ENCODE measurements at places on chromosomes 1 and 21.

DNA sequence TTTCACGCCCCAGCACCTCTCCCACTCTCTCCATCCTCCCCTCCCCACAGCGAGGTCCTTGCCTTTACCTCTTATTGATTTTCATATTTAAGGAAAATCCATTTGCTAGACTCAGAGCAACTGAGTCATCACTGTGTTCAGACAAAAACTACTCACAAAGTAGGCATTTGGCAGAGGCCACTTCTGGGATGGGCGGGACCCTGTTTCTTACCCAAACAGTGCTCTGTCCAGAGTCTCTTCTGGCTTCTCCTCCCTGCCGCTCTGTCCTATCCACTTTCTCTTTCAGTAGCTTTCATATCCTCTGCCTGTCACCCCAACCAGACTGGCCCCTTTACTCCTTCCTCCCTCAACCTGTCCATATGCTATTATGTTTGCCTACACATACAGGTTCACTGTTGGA, 2.4 kb upstream of the NAV1 start:
- DNase-seq, result no peak

- DNase-seq, result no peak
Measured at GRCh38 chr1:24897263-24898151, 32.6 kb downstream of the RUNX3 start.

DNA sequence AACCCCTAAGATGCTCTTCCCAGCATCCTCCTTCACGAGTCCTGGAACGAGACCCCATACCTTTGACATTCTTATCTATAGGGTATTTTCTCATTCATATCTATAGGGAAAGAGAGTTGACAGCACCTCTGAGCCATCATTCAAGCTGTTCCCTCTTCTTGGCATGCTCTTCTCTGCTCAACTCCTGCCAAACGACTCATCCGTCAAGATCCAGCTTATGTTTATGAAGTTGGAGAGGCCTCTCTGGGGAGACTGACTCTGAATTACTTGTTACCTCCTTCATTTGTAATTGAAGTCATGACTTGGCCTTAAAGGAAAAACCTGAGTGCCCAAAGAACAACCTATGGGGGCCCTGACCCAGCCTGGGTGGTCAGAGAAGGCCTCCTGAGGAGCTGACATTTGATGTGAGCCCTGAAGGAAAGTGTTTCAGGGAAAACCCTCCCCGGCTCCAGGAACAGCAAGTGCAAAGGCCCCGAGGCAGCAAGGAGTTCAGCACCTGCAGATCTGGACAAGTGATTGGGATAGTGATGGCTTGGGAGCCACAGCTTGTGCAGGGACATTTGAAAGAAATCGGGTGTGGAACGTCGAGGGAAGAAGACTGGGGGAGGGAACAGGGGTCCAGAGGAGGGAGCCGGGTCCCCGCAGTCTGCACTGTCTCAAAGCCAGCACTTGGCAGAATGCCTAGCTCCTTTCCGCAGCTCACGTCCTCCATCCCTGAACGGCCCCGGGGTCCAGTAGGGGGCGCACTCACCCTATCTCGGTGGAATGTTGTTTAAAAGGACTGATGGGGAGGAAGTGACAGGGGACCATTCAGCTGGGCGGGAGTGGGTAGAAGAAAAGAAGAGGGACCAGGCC, 14.0 kb upstream of the CDA start:
- DNase-seq, result peak; percentile 66

- peak; percentile 92 for DNase-seq
Measured at GRCh38 chr21:42974832-42975820, 764 bp downstream of the PKNOX1 start.

DNA sequence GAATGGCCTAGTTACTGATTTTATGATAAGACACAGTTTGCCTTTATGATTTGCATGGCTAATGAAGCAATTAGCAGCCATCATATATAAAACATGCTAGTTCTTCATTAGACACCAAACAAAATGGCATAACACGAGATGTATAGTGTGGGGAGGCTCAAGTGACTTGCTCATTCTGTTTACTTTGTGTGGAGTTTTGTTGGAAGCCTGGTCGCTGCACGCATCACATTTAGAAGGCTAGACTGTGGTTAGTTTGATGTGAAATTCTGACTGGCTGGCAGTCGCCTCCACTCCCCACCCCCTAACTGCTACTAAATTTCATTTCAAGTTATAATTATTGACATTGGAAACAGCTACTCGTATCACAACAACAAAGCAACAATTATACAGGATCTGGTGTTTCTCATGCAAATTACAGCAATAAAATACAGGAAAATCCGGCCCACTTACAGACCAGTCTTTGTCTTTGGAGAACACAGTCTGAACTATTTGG, 356.1 kb downstream of the LMO4 start:
- peak; percentile 53 for DNase-seq

DNA sequence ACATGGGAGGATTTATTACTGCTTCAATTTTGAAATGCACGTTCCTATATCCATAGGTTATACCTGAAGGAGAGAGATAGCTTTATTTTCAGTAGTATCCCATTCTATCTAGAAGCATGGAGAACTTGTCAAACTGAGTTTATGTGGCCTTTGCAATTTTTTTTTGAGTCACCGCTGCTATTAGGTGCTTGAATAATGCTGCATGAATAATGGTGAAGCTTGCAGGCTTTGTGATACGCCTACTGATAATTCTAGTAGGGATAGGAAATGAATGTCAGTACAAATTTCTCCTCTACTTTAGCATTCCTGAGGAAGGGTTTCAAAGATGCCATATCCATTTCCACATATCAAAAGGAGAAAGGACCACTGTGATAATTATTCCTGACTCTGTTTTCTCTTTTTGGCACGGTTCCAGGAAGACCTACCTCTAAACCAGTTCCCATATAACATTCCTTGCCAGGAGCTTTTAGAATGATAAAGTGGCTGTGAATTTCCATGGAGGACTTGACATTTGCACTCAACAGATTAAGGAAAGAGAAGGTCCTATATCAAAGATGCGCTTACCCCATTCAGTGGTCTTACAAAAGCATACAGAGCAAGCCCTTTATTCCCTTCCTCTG, 83.5 kb downstream of the SPATA46 start:
- peak; percentile 24 for DNase-seq

GRCh38 chr1:96746440-96747420, 25.1 kb downstream of the PTBP2 start:
- no peak for DNase-seq

DNA sequence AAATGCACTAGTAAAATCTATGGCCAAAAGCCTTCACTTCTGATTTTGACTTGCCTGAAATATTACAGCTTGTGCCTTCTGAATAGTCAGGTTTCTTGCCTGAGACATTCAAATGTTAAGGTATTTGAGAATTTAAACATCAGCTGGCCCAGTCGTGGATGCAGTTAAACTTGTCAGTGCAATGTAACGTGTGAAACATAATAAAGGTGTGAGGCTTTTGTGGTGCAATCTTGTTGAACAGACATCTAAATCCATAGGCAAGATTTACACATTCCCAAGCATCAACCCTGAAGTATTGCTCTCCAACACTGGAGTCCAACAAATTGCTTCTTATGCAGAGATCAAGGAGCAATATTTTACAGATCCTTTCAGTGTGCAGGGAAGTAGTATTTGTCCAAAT, 4.4 kb downstream of the CCN1 start:
- no peak for DNase-seq

GRCh38 chr1:43582162-43582566, 51.5 kb downstream of the PTPRF start:
- peak; percentile 91 for DNase-seq

DNA sequence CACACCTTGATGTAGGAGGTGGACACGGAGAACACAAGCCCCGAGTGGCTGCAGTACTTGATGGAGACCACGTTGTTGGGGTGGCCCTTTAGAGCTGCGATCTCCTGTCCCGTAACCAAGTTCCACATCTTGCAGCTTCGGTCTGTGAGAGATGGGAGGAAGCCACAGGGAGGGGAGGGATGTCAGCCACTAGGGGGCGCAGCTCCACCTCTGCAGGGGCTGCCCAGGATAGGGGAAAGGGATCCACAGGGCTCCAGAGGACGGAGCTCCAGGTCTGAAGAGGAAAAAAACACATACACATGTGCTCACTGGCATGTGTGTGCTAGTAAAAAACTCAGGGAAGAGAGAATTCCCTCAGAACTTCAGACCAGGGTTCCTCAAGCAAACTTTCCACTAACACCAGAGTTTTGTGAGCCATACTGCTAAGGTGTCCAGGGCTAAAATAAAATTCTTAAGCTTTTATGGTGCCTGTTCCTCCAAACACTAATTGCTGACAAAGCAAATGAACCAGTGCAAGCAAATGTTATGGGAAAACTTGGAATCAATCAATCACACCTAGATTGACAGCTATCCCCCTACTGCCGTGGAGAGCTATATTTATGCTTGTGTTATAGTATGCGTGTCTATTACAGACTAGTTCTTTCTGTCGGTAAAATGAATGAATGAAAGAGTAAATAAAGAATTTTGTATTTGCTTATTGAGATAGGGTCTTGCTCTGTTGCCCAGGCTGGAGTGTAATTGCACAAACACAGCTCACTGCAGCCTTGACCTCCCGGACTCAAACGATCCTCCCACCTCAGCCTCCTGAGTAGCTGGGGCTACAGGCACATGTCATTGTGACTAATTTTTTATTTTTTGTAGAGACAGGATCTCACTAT, 43.7 kb downstream of the KIF21B start:
- DNase-seq, result peak; percentile 64

GRCh38 chr1:190908246-190908645, 430.6 kb upstream of the BRINP3 start:
- no peak for DNase-seq

DNA sequence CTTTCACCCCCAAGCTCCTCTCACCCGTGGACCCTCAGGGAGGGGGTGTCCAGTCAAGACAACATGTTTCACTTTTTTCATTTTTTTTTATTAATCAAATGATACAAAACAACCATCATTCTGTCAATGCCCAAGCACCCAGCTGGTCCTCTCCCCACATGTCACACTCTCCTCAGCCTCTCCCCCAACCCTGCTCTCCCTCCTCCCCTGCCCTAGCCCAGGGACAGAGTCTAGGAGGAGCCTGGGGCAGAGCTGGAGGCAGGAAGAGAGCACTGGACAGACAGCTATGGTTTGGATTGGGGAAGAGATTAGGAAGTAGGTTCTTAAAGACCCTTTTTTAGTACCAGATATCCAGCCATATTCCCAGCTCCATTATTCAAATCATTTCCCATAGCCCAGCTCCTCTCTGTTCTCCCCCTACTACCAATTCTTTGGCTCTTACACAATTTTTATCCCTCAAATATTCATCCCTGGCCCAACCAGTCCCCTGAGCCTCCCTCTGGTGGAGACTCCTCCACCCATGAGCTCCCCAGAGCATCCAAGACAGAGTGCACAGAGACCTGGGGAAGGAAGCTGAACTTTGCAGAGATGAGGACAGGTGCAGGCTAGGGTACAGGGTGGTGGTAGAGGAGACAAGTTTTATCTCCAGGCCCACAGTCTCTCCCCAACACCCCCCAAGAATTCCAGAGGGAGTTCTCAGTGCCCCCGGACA, 1.4 kb upstream of the S100A16 start:
- DNase-seq, result no peak

- DNase-seq, result no peak
Measured at GRCh38 chr1:170664093-170664827, at the start of gene PRRX1. PRRX1 (plus strand) TSS chr1:170664131; CDS start chr1:170664219, 88 bp downstream.

GRCh38 chr1:101407505-101408211, 170.8 kb downstream of the S1PR1 start:
- no peak for DNase-seq

GRCh38 chr1:51345300-51345687, 14.9 kb upstream of the TTC39A start:
- no peak for DNase-seq

DNA sequence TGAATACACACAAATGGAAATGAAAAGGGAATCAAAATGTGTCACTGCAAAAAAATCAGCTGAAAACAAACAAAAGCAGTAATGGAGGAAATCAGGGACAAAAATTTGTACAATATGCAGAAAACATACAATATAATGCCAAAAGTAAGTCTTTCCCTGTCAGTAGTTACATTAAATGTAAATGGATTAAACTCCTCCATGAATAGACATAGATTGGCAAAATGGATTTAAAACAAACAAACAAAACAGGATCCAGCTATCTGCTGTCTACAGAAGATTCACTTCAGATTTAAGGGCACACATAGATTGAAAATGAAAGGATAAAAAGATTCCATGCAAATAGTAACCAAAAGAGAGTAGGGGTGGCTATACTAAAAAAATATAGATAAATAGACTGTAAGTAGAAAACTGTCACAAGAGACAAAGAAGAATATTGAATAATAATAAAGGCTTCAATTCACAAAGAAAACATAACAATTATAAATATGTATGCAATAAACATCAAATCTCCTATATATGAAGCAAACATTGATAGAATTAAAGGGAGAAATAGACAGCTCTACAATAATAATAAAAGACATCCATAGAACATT, 42.2 kb upstream of the ERO1B start:
- no peak for DNase-seq

DNA sequence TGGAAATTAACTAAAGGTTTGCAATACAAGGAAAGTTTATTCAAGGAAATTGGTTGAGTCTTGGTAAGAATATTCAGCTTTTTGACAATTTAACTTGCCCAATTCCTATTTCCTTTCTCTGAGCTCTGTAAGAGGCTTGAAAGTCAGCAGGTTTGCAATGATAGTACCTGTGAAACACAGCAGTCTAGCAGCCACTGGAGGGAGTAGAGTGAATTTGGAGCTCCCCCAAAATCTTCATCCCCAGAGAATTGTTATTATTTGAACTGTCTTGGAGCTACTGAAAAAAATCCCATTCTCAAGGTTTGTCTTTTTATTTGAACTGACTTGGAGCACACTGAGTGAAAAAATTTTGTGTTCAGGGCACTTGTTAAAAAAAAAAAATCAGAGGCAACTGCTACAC, 654.2 kb upstream of the PKN2 start:
- DNase-seq, result peak; percentile 2

GRCh38 chr1:212486619-212486975, 53.9 kb downstream of the NENF start:
- no peak for DNase-seq

- DNase-seq, result no peak
Measured at GRCh38 chr1:20751462-20751990, 19.0 kb upstream of the SH2D5 start.

DNA sequence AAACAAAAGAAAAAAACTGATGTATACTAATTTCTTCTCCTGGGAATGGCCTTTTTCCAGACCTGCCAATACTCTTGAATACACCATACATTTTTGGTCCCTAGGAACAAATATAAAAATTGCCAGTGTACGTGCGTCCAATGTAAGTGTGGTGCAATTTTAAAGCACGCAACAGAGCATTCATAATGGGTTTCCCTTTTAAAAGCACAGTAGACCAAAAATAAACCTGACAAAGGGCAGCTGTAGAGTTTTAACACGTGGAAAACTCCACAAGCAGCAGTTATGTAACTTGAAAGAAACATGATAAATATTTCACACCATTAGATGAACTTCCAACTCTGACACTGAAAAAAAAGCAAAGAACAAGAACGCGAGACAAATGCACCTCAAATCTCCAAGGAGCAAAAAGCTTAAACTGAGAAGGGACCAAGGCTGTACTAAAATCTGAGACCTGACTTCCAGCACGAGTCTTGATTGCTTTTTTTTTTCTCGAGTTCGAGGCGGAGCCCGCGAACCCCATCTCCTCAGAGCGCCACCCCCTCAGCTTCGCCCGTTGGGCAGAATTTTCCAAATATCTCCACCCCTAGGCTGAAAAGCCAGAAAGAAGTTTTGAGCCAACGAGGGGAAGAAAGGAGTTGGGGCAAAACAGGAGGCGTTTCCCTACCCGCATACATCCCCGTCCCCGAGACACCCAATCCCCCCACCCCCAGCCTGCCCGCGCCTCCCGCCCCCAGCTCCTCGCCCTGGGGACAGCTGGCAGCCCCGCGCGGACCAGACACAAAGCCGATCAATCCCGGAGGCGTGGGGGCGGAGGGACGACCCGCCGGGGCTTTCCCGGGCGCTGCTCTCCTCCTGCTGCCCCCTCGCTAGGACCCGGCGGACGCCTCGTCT, at the start of gene JAM2:
Gene JAM2 (plus strand): TSS at position 599 of the 891 bp plus-strand sequence. CDS start 564 bp downstream, outside the sequence.
- DNase-seq, result peak; percentile 60

GRCh38 chr1:201295346-201295745, 12.0 kb downstream of the PKP1 start:
- no peak for DNase-seq
